Thymus (tissue), 14 donors: ENCODE measurements at places on chromosomes 12 and 14. TPM values are rescaled to one million over a fixed set of nuclear protein-coding genes. Genes with fewer than 3 reads are reported as not detected.

The GALNT6 gene
- 12.3 TPM for total RNA-seq

The PIK3C2G gene
- total RNA-seq: 0.05 TPM

The KRT82 gene
- 0.05 TPM for total RNA-seq

The INSM2 gene
- total RNA-seq: 0.05 TPM

The DPY19L2 gene
- total RNA-seq: 2.5 TPM

The OS9 gene
- total RNA-seq: 111 TPM

The KRT4 gene
- total RNA-seq: 0.66 TPM

The SLC6A15 gene
- total RNA-seq: 0.09 TPM

The KRT79 gene
- 1.0 TPM for total RNA-seq

- DNase-seq: no peak
Measured at GRCh38 chr14:54278665-54279295, 118.0 kb upstream of the CDKN3 start.

DNA sequence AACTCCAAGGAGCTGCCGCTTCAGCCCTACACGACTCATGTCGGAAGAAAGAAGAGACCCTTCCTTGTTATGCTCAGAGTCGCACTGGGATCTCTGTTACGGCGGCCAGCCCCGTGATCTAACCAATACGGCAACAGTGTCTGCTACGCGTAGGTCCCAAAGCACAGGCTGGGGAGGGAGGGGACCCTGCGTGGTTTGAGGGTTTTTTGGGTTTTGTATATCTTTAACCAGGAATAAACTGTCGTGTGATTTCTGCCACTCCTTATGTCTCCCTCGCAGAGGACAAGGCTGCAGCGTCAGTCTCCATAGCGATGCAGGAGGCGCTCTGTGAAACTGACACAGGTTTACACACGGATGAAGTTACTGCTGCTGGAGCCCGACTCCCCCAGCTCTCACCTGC, 60.0 kb upstream of the DIO3 start:
- no peak for DNase-seq

GRCh38 chr14:86022031-86022629, 492.2 kb downstream of the FLRT2 start:
- no peak for DNase-seq

- DNase-seq: no peak
Measured at GRCh38 chr12:11834931-11835330, 185.5 kb downstream of the ETV6 start.

DNA sequence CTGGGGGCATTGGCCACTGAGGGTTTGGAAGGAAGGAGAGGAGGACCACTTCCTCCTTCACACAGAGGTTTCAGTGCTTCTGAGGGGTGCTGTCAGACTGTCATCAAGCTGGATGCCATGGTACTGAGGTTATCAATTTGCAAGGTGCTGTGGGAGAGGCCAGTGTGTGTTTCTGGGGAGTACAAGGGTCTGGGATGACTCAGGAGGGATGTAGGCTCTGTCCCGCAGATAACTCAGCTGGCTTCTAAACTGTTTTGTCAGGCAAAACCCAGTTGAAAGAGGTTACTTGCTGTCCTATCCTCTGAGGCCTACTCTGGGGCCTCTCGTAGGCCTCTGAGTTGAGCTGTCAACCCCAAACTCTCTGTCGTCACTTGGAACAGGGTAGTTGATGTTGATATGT, 22.8 kb downstream of the ADCK1 start:
- no peak for DNase-seq

DNA sequence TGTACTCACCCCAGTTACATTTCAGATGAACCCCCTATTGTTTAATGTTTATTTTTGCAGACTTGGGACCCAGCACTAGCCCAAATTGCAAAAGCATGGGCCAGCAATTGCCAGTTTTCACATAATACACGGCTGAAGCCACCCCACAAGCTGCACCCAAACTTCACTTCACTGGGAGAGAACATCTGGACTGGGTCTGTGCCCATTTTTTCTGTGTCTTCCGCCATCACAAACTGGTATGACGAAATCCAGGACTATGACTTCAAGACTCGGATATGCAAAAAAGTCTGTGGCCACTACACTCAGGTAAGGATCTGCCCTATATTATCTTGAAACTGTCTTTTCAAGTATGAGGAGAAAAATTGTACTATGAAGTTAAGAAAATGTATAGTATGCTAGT, 1.2 kb downstream of the GLIPR1 start:
- DNase-seq: no peak

- peak; percentile 77 for DNase-seq
Measured at GRCh38 chr12:123061441-123062205, 81.1 kb downstream of the ARL6IP4 start.

GRCh38 chr14:98501836-98502235, 770.2 kb downstream of the BCL11B start:
- no peak for DNase-seq

GRCh38 chr14:78227248-78228077, 57.3 kb downstream of the NRXN3 start:
- no peak for DNase-seq

- DNase-seq: no peak
Measured at GRCh38 chr12:807041-807735, 54.8 kb downstream of the WNK1 start.

- DNase-seq: no peak
Measured at GRCh38 chr12:49263400-49263763, 1.5 kb upstream of the TUBA1C start.

- DNase-seq: no peak
Measured at GRCh38 chr14:77691259-77691658, 16.6 kb downstream of the ALKBH1 start.

DNA sequence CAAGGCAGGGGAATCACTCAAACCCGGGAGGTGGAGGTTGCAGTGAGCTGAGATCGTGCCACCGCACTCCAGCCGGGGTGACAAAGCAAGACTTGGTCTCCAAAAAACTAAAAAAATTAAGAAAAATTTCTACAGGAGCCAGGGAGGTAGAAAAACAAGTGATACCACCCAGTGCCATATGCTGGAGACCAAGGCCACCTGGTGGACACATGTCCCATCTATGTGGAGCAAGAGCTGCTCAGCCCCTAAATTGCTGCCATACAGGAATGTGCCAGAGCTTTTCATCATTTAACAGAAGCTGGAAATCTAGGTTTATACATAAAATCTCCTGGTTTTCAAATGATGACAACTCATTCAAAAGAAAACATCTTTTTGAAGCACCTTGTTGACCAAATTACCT, 61.4 kb upstream of the ELK3 start:
- no peak for DNase-seq

- DNase-seq: no peak
Measured at GRCh38 chr12:26723379-26724308, 109.3 kb downstream of the ITPR2 start.

- no peak for DNase-seq
Measured at GRCh38 chr14:77086951-77087350, 11.1 kb upstream of the CIPC start.

DNA sequence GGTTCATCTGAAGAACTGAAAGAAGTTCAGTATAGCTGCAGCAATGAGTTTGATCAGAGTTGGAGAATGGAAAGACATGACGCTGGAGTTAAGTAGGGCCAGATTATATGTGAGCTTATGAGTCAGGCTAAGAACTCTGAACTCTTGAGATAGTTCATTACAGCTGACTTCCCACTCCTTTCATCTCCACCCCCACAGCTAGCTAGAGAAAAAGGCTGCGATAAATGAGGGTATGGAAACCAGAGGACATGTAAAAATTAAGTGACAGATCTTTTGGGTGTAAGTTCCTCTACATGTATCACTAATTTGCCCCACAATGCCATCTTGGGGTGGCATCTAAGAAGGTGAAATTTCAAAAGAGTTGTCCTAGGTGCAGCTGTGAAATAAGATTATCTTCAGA, 28.6 kb downstream of the PYM1 start:
- no peak for DNase-seq

GRCh38 chr14:99579903-99580571, 24.0 kb downstream of the CCDC85C start:
- no peak for DNase-seq

DNA sequence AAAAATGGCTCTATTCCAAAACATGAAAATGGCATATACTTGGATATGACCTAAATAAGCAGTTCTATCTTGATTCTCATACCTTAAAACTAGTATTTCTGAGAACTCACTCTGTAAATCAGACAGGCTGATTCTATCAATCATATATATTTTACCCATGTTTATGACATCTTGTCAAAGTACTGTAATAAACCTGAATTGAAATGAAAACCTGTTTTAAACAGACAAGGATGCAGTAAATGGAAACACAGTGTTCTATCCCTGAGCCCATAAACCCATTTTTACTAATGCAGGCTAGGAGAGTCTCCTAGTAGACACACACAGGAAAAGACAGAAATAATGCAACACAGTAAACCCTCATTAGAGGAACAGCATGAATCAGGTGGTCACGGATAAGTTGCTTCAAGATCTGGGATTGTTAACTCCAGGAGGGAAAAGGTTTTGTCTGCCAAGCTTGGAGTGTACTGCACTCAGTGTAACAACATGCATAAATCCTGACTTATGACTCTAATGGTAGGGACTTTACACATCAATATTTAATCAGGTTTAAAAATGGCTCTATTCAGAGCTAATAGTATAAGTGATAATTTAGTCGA, 93.6 kb upstream of the CPNE8 start:
- DNase-seq: no peak

- peak; percentile 20 for DNase-seq
Measured at GRCh38 chr12:90959538-90960139, 4.7 kb upstream of the CCER1 start.

GRCh38 chr14:54754623-54755386, 147.8 kb downstream of the GCH1 start:
- no peak for DNase-seq

GRCh38 chr12:131499864-131500190, 211.1 kb upstream of the SFSWAP start:
- no peak for DNase-seq

DNA sequence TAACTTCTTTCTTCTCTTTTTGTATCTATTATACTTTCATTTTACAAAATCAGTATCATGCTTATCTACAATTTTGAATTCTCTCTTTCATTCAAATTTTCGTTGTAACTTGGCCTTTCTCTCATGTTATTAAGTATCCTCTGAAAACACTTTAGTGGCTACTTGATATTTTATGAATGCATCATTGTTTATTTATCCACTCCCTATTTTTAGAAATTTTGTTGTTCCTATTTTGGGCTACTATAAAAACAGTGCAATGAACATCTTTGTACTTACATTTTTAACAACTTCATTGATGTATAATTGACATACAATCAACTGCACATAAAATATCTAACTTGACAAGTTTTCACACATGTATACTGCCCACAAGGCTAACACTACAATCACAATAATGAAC, 44.0 kb upstream of the AMIGO2 start:
- DNase-seq: no peak

- DNase-seq: no peak
Measured at GRCh38 chr14:100712490-100712889, 14.2 kb upstream of the DLK1 start.

DNA sequence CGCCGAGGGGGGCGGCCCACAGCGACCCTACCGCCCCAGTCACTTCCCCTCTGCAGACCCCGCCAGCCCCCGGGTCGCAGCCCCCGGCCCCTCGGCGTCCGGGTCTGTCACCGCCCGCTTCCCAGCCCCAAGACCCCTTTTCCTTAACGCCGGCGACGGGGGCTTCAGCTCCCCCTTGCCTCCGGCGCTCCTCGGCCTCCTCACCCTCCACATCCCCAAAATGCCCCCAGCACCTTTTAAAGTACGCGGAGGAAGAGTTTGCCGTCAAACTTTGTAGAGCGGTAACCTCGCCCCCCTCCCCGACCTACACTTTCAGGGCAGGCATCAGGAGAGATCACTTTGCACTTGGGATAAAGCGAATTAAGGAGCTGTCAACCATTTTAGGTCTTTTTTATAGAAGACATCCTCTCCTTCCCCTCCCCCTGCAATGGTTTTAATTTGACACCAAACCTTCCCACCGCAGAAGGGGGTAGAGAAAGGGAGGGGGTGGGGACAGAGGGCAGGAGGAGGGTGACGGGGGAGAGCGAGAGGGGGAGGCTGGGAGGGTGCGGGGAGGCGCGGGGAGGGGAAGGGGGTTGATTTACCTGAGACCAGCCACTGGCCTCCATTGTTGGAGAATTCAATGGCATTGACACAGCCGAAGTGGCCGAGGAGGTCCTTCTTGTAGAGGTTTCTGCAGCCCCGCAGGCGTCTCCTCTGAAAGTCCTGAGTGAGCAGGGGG, 578 bp downstream of the DCAF5 start:
- DNase-seq: peak; percentile 55

DNA sequence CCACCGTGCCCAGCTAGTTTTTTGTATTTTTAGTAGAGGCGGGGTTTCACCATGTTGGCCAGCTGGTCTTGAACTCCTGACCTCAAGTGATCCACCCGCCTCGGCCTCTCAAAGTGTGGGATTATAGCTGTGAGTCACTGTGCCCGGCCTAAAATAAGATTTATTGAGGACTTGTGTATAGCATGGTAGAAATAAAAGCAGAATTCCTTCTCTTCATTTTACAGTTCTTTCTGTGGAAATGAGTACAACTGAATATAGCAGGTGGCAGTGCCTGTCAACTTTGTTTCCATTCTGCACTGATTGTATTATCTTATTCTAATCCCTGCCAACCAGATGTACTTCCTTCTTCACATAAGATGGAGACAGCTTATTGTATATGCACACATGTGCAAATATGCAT, 41.0 kb downstream of the DIP2B start:
- DNase-seq: no peak

GRCh38 chr14:81567302-81567701, 33.6 kb upstream of the SEL1L start:
- no peak for DNase-seq

- DNase-seq: no peak
Measured at GRCh38 chr12:106954462-106955376, 988 bp upstream of the TMEM263 start.

DNA sequence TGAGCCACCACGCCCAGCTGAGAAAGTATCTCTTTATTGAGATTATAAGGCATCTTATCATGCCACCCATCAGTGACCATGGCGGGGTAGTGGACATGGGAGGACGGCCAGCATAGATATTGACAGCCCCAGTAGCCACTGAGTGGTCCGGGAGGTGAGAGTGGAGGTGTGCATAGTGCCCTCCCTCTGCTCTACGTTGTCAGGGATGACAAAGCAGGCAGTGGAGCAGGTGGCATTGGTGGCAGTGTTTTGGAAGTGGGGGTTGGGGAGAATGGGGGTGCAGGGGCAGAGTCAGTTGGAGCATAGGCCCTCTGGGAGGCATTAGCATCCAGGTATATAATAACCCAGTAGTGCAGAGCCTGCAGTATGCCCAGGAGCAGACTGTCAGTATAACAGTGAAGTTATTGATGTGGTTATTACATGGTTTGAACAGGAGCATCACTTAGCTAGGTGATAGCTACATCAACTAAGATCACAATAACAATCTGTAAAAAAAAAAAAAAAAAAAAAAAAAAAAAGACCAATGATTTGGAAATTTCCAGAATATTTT, 41.1 kb downstream of the GNG2 start:
- DNase-seq: no peak
